AG04449 (cell line): ENCODE measurements at places on chromosomes 5 and 9.

DNA sequence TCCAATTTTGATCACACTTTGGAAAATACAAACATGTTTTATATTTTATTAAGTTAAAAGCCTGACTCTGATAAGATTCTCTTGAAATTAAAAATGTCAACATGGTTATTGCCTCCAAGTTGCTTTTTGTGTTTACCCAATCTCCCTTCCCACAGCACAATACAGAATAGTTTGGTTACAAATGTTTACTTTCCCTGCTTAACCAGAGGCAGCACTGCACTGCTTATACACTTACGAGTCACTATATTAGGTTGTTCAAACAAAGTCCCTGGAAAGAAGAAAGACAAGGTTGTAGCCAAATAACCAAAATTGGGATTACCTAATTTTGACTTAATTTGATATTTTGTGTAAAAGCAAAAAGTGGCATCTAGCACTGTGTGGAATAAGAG is 25.9 kb downstream of the SRFBP1 start:
- no peak for DNase-seq

DNA sequence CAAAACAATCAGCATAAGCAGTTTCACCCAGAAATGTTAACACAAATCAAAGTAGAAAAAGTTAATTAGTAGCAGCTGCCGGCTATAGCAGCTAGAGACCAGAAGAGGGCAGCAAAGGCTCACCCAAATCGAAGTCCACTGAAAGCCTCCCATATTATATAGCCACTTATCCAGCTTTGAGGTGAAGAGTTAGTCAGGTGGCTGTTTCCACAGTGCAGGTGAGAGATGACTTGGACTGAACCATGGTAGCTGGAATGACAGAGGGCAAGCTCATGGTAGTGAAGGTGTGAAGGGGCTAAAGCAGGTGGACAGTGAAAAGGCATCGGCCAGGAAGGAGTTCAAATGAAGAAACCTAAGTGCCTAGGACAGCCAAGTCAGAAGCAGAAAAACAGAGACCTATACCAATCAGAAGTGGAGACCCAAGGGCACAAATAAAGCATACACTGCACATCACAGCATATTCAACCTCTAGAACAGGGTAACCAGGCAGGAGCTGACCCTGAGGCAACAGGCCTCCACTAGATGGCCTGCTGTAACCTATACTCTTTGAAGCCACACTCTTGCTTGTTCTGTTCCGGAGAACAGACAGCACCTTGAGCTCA is 7.2 kb upstream of the RNF38 start:
- no peak for DNase-seq

DNA sequence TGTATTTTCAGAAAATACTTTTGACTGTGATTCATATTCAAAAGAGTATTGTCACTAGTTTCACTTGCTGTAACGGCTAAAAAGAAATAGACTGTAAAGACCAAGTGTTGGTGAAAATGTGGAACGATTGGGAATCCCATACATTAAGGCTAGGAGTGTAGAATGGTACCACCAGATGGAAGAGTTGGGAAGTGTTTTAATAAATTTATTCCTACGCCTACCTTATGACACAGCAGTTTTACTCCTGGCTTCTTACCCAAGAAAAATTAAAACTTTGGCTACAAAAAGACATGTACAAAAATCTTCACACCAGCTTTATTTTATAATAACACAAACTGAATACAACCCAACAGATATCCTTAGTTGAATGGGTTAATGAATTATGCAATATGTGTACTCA is 256.2 kb downstream of the TAF11L14 start:
- DNase-seq, result no peak

- DNase-seq, result no peak
These were observed 15.9 kb downstream of the NR5A1 start for GRCh38 chr9:124491049-124491975.

GRCh38 chr9:122780026-122780425 is 8.7 kb upstream of the OR5C1 start:
- no peak for DNase-seq

DNA sequence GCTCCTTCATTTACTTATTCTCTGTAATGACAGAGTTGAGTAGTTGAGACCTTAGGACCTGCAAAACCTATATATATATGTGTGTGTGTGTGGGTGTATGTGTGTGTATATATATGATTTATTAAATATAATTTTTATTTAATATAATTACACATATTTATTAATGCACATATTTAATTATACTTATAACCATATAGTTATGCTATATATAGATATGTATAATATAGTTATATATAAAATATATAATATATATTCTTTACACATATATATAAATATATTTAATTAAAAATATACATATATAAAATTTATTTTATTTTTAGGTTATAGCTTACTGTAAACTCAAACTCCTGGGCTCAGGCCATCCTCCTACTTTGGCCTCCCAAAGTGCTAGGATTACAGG is 23.7 kb downstream of the ACER2 start:
- DNase-seq, result no peak

DNA sequence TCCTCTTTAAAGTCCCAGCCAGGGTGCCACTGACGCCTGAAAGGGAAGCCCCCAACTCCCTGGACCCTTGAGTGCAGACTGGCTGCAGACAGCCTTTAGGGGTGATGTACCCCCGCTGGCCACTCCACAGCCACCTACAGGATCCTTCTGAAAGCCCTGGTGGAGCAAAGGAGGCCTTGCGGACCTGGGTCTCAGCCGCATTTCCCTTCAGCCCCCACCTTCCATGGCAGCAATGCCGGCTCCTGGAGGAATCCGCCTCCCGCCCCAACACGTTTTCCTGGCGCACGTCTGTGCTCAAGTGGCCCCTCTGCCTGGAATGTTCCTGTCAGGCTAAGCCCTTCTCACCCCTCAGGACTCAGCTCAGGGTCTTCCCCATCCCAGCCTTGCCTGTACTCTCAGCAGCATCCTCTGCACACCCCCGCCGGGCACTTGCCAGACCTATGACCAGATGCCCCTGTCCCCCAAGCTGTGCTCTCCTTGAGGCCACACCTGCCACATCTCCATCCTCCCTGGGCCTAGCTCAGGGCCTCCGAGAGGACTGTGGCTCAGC is 134.1 kb upstream of the RAPGEF1 start:
- DNase-seq, result no peak
